CD4-positive, alpha-beta T cell treated with Interleukin-6 for 4 hours (primary cell): ENCODE measurements at places on chromosomes 2 and 18.

DNA sequence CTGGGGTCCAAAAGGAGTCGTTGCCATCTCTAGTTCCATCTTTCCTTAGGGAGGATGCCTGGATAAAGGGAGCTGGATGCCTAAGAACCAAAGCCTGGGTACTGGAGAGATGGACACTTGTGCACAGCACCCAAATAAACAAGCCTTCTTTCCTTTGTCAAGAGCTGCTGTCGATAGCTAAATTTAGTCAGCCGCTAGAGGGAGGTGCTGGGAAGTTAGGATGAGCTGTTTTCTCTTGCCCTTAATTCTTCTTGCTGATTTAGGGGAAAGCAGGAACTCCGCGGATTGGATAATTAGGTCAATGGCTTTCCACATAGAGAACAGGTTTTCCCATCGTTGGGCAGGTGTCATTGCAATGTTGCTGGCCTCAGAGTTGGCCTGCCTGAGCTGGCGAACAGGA, 30.9 kb upstream of the SERPINB12 start:
- no peak for DNase-seq

DNA sequence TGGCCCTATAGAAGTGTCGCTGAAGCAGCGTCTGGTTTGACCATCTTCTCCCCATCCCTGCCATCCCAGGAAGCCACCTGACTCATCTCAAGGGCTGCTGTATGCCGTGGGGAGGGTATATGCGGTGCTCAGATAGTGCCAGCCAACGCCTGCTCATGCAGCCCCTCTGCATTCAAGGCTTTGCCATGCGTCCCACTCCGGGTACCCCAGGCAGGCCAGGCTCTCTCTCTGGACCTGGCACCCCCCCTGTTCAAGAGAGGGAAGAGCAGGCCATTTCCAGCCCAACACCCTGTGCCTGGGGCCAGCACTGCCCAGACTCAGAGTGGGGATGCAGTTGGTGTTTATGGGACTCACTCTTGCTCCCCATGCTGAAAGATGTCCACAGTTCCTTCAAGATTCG, 130.0 kb downstream of the GLI2 start:
- no peak for DNase-seq

GRCh38 chr2:237638176-237638575, 10.8 kb downstream of the LRRFIP1 start:
- no peak for DNase-seq

- DNase-seq, result no peak
These were observed 30.1 kb downstream of the NCK2 start for GRCh38 chr2:105774781-105775337.

- DNase-seq, result no peak
These were observed 17.5 kb upstream of the LONRF2 start for GRCh38 chr2:100339823-100340222.

- DNase-seq, result peak; percentile 33
These were observed 1.5 kb downstream of the EPAS1 start for GRCh38 chr2:46298522-46299353.

- DNase-seq, result no peak
These were observed 108.1 kb downstream of the XRCC5 start for GRCh38 chr2:216216951-216217903.

- DNase-seq, result no peak
These were observed 52.3 kb downstream of the ZEB2 start for GRCh38 chr2:144467502-144468137.

GRCh38 chr2:37000318-37000717, 34.0 kb upstream of the STRN start:
- DNase-seq, result no peak

DNA sequence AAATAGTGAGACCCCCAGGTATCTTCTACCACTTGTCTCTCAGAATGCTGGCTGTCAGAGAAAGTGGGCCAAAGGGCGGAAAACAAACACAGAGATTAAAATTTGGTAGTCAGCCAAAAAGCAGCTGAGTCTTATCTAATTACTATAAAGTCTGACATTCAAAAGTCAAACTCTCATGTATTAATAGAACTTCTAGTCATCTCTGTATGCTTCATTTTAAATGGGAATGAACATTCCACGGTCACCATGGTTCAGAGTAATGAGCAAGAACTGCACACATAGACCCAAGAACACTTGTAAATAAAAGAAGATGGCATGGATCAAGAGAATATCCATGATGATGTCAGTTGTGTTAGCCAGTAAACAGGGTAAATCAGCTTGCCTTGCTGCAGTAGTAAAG, 1267.0 kb upstream of the CHAC2 start:
- no peak for DNase-seq

DNA sequence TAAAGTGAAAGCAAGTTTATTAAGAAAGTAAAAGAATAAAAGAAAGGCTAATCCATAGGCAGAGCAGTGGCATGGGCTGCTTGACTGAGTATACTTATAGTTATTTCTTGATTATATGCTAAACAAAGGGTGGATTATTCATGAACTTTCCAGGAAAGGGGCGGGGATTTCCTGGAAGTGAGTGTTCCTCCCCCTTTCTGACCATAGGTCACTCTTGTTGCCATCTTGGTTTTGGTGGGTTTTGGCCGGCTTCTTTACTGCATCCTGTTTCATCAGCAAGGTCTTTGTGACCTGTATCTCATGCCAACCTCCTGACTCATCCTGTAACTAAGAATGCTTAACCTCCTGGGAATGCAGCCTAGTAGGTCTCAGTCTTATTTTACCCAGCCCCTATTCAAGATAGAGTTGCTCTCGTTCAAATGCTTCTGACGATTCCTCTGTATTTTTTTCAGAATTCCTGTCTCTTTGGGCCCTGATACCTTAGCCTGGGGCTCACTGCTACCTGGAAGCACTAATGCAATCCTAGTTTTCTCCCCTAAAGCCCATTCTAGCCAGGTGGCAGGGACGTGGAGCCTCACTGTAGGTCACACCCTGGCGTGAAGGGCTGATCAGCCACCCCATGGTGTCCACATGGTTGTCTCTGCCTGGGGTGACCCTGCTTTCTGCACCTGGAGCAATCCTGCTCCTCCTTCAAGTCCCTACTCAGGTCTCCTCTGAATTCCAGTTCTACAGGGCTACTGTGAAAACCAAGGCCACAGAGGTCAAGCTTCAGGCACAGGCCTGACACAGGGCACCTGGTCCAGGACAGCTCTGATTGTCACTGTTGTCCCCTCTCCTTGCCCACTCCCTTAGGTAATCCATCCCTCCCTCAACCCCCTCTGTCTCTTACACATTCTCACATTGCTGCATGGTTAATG, 6.0 kb upstream of the SLC35F6 start:
- DNase-seq, result no peak

DNA sequence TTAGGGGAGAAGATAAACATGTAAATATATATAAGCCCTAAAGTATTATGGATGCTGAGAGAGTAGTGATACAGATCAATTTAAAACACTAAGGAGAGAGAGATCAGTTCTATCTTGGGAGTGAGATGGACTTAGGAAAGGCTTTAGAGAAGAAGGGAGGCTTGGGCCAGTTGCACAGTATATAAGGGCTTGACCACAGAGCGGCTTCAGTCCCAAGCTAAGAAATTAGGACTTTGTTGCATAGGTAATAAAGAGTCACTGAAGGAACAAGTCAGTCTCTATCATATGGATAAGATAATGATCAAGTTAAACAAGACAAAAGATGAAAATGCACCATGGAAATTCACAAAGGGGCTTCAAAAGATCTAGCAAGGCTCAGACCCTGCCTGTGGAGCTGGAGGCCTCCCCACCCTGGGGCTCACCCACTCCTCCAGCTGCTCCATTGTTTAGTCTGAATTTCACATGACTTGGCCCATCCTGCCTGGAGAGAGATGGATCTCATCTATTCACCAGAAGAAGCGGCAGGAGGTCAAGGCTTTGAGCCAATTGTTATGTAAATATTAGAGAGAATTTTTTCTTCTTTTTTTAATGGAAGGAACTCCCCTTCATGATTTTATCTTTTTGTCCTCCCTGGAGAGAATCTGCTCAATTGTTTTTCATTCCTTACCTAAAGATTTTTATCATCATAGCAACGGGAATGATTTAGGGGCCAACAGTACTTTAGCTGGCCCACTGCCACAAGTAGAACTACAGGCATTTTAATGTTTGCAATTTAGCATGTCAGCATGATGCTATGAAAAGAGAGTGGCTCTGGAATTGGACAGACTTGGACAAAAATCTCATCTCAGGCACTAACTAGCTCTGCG, 44.0 kb downstream of the GYPC start:
- DNase-seq, result no peak

DNA sequence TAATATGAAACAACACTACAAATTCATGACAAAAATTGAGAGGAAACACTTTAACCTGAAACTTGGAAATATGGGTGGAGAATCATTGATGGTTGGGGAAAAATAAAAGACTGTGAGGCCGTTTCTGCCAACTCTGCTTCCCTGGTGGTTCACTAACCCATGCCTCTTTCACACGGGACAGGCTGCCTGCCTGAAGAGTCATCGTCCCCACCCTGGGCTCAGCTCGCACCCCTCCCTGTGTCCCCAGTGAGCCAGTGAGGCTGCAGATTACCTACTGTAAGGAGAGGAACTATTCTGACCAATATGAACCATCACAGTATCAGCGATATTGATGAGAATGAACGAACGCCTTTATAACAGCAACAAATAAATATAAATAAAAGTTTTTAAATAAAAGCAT, 357.8 kb upstream of the CDH20 start:
- no peak for DNase-seq

- no peak for DNase-seq
These were observed 122.0 kb upstream of the RNU4ATAC start for GRCh38 chr2:121408641-121409040.

- DNase-seq, result no peak
These were observed 58.5 kb downstream of the NCKAP5 start for GRCh38 chr2:133509777-133510176.

DNA sequence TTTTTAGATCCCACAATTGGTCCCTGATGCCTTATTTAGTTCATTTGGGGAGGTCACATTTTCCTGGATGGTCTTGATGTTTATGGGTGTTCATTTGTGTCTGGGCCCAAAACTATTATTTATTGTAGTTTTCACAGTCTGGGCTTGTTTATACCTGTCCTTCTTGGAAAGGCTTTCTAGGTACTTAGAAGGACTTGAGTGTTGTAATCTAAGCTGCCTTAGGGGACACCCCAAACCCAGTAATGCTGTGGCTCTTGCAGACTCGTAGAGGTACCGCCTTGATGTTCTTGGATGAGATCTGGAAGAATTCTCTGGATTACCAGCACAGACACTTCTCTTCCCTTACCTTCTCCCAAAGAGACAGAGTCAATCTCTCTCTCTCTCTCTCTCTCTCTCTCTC, 25.0 kb upstream of the ITSN2 start:
- no peak for DNase-seq

GRCh38 chr2:236872015-236872414, 213.7 kb upstream of the COPS8 start:
- no peak for DNase-seq

DNA sequence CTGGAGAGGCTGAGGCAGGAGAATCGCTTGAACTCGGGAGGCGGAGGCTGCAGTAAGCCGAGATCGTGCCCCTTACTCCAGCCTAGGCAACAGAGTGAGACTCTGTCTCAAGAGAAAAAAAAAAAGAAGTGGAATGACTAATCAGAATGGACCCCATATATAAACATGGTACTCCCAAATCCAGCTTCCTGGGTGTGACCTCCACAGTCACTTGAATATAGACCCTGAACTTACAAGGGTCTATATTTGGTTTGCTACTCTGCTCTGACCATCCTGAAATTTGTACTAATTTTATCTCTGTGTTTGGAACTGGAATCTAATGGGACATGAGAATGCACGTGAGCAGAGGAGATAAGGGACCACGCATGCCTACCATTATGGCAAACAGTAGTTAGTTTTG, 275.0 kb downstream of the TNS1 start:
- DNase-seq, result no peak
